ENCODE measurements at places on chromosomes 1 and 21.

- DNase-seq, result no peak
Measured at GRCh38 chr1:116874733-116875249, 34.9 kb upstream of the PTGFRN start.

DNA sequence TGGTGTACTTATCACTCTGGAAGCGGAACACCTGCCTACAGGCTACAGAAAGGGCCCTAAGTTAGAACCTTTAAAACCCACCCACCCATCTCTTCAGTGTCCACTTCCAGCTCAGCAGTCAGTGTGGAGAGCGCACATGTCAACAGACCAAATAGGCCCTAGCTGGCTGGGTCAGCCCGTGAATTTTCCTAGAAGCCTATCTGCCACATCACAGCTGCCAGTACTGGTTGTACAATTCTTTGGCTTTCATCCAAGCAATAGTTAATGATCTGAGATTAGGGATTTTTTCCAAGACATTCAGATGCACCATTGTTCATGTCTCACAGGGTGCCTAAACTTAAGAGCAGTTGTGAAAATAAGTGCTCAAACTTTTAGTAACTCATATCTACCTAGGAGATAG lies 197.1 kb downstream of the KCNK2 start:
- DNase-seq, result no peak

DNA sequence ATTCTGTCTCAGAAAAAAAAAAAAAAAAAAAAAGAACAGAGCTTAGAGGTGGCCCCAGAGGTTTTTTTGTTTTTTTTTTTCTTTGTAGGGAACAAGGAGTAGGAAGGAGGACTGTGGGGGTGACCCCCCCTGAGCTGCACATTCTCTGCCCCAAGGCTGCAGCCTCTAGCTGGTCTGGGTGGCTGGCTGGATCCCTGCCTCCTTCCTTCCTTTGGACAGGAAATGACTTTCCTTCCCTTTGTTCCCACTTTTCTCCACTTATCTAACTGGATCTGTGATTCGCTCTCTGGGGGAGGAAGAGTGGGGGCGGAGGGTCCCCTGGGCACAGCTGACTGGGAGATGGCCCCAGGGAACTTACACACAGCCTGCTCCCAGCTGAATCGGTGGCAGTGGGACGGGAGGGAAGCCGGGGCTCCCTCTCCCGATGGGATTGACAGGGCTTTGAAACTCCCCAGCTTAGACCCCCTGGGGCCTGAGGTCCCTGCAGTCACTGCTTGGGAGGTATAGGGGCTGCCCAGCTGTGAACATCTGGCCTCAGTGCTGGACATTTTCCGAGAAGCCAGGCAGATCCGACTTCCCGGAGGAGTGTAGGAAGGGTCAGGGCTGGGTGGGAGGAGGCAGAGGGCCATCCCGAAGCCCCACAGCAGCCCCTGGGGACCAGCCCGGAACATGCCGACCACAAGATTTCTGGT lies 2.1 kb downstream of the FBLIM1 start:
- DNase-seq, result no peak

- DNase-seq, result no peak
Measured at GRCh38 chr1:76269155-76269554, 194.6 kb downstream of the ST6GALNAC3 start.

DNA sequence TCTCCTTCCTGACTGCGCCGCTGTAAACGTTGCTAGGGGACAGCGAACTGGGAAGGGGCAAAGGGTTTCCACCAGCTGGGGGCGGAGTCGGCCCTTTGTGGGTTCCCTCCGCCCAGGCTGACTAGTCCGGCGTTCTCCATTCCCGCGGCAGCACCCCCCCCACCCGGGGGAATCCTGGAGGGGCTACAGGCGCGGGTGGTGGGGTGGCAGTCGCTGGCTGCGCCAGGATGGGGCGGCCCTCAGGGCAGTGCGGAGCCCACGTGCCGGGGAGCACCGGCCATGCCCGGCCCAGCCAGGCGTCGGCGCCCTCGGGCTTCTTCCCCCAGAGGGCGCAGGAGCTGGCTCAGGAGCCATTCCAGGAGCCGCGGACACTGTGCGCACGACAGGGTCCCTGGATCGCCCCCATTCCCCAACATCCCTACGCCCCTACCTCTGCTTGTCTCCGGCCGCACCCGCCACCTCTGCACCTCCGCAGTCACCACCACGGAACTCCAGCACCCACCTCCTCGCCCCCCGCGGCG lies 476 bp downstream of the BATF3 start:
- DNase-seq, result no peak

- no peak for DNase-seq
Measured at GRCh38 chr1:162663086-162663485, 30.8 kb downstream of the DDR2 start.

GRCh38 chr1:82266351-82266750 lies 465.6 kb downstream of the ADGRL2 start:
- no peak for DNase-seq

- DNase-seq, result no peak
Measured at GRCh38 chr1:207346513-207346912, 25.0 kb downstream of the CD55 start.

DNA sequence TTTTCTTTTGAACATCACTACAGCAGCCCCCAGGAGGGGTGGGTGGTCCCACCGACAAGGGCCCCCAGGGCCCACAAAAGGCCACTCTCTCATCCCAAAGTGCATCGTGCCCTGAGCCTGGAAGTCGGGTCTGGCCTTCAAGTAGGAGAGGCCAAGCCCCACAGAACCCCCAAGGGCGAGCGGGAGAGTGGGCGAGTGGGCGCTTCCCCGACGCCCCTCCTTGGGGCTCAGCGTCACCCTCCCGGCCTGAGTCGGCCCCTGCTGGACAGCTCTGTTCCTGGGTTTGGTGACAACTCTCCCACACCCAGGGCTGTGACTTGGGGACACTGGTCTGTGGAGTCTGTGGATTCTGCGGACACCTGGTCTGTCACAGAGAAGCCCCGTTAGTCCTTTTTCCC lies 42.2 kb upstream of the COL18A1 start:
- no peak for DNase-seq

DNA sequence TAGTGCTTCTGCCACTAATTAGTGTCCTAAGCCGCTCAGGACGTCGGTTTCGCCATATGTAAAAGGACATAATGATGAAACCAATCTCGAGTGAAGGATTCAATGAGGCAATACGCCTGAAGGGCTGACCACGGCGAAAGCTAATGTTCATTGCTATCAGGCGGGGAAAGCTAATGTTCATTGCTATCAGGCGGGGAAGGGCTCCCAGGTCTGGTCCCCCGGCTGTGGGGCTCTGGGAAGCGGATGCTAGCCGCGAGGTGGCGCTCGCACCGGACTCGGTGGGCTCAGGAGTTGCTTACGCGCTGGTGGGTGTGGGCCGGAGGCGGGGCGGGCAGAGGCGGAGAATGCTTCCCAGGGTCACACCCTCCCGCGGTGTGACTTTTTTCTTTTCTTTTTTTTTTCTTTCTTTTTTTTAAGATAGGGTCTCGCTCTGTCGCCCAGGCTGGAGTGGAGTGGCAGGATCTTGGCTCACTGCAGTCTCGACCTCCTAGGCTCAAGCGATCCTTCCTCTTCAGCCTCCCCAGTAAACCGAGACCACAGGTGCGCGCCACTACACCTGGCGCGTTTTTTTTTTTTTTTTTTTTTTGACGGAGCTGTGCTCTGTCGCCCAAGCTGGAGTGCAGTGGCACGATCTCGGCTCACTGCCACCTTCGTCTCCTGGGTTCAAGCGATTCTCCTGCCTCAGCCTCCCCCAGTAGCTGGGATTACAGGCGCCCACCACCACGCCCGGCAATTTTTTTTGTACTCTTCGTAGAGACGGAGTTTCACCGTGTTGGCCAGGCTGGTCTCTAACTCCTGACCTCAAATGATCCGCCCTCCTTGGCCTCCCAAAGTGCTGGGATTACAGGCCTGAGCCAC lies 1.1 kb upstream of the PEAR1 start:
- peak; percentile 64 for DNase-seq

DNA sequence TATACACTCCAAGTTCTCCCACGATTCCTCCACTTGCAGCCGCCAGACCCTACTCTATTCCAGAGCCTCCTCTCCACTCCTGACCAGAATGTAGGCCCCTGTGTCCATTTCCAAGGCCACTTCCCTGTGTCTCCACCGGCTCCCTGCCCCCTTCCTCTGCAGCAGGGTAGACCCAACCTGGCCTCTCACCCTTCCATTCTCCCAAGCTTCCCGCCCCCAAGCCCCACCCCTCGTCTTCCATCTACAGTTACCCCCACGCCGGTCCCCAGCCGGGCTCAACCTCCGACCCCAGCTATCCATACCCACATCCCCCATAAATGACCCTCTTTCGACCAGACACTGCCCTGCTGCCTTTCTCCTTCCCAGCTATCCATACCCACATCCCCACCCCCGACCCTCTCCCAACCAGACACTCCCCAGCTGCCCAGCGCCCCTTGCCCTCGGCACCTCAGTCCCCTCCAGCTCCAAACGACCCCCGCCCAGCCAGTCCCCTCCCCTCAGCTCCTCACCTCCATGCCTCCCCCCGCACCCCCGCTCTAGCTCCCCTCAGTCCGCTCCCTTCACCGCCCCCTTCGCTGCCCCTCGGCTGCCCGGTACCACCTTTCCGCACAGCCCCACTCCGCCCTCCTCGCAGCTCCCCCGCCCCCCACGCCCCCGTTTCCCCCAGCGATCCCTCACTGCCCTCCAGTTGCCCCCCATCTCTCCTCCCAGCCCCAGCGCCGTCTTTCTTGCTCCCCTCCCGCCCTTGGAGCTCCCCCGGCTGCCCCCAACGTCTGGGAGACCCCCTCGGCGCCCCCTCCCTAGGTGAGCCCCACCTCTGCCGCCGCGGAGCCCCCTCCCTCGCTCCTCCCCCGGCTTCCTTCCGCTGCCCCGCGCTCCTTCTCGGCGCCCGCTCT lies 670 bp downstream of the RAB3B start:
- no peak for DNase-seq

DNA sequence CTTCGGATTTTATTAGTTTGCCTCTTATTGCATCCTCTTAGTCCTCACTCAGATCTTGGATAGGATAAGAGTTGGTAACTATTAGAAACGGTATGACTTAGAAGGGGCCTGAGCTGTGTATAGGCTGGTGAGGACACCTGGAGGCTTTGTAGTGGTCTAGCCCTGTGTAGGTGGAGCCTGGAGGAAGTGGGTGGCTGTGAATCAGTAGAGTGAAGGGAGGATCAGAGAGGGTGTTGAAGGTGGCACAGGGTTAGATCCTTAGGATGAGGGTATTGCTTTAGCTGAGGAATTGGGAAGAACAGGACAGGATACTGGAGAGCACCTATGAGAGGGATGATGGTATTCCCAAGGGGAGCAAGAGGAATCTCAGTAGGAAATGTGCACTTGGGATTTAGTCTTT lies 5.7 kb downstream of the VANGL1 start:
- no peak for DNase-seq

DNA sequence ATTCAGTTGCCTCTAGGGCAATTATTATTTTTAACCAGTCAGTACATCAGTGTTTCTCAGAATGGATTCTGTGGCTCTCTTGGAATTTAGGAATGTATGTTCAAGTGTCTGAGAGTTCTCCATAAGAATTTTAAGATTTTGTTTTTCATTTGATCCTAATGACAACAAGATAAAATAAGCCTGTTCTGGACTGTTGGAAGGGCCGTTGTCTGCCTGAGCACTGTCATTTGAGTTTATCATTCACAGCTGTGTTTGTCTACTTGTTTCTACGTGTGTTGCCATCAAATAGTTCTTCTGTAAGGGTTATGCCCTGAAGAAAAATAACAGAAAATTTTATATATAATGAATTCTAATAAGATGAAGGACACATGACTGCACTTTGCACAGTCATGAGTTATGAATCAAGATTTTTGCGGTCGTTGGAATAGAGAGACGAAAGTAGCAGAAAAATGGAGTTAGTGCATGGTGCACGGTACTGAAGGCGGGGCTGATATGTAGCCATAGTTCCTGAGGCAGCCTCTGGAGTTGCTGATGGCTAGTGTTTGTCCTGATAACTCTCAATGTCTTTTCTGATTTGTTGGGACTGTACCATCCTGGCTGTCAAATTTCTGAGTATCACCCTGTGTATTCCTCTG lies 92.5 kb downstream of the NOS1AP start:
- no peak for DNase-seq

- no peak for DNase-seq
Measured at GRCh38 chr1:65431111-65431705, 10.7 kb downstream of the LEPR start.

DNA sequence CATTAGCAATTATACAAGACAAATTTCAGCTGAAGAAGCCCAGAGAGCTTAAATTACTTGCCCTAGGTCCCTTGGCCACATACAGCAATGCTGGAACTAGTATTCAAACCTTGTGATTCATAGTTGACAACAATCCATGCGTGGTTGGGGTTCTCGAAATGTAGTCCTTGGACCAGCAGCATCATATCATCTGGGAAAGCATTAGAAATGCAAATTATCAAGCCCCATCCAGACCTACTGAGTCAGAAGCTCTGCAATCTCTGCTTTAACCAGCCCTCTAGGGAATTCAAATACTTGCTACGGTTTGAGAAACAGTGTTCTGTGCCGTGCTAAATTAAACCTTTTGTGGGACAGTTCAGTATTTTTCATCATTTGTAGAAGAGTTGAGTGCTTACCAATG lies 65.1 kb downstream of the CLIC6 start:
- no peak for DNase-seq

DNA sequence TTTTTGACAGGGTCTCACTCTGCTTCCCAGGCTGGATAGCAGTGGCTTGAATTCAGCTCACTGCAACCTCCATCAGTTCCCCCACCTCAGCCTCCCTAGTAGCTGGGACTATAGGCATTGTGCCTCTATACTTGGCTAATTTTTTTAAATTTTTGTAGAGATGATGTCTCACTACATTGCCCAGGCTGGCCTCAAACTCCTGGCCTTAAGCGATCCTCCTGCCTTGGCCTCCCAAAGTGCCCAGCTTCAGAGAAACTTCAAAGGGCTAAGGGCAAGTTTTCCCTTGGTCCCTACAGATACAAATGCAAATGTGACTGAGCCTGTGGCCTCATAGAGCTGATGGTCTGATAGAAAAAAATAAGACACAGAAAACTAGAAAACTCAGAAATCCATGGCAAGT lies 52.9 kb upstream of the PRRC2C start:
- no peak for DNase-seq

DNA sequence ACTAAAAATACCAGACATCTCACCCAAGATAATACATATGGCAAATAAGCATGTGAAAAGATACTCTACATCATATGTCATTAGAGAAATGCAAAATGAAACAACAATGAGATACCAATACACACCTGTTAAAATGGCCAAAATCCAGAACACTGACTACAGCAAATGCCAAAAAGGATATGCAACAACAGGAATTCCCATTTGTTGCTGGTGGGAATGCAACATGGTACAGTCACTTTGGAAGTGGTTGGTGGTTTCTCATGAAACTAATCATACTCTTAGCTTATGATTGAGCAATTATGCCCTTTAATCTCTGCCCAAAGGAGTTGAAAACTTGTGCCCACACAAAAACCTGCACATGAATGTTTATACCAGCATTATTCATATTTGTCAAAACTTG lies 6.4 kb upstream of the RGS2 start:
- DNase-seq, result no peak

- DNase-seq, result no peak
Measured at GRCh38 chr1:155076371-155076770, 2.3 kb upstream of the EFNA3 start.

GRCh38 chr1:67060811-67061218 lies 6.9 kb upstream of the SLC35D1 start:
- DNase-seq, result no peak
